ENCODE measurements at places on chromosomes 12 and 14.

- DNase-seq = no peak
Observed at GRCh38 chr14:71119832-71120231, 212.6 kb downstream of the PCNX1 start.

DNA sequence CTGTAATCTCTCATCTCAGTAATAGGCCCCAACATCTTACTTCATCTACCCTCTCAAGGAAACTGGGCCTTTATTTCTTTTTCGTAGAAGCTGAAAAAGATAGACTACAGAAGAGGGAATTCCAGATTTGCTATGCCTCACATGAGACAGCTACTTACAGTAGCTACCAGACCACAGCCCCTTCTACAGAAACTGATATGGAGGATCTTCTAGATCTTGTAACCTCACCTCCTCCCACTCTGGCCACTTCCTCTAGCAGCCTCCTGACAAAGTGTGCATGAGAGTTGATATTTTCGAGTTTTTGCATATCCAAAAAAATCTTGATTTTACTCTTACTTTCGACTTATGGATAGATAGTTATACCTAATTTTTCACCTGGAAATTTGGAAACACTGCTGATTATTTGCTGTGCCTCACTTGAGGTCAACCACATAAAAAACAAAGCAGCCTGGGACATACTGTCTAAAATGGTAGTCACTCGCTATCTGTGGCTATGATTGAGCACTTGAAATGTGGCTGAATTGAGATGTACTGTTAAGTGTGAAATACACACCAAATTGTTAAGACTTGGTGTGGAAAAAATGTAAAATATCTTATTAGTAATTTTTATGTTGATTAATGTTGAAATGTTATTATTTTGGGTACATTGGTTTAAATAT, 86.3 kb upstream of the NID2 start:
- DNase-seq = no peak

GRCh38 chr12:40336573-40337199, 111.9 kb downstream of the LRRK2 start:
- peak; percentile 12 for DNase-seq

DNA sequence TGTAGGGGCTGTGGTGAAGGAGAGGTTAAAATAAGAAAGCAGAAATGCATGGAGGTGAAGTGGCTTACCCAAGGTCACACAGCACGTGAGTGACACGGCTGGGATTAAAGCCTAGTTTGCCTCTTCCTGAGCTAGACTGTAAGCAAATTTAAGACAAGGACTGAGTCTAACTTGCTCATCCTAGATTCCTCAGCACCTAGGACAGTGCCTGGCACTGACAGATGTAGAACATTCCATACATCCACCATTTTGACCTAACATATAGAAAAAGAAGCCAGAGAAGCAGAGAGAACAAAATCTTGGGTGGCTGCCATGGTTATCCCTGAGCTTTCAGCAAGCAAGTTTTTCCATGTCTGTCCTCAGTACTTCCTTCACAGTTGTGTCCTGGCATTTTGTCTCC, 110.5 kb downstream of the PAH start:
- no peak for DNase-seq

DNA sequence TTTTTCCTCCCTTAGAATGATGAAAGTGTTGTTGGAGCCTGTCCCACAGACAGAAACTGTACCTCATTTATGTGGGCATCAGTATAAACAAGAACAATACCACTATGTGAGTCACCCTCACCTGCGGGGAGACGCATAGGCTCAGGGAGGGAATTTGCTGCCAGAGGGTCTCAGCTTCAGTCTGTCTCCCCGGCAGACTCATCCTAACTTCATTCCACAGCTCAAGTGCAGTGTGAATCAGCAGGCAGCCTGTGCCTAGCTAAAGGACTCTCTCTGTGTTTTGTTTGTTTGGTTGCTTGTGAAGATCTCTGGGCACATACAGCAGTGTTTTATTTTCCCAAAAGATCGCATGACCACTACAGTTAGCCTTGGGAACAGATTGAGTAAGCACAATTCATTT, 98.9 kb downstream of the PRKCH start:
- no peak for DNase-seq

- DNase-seq = peak; percentile 91
Observed at GRCh38 chr14:22829661-22830442, at the start of gene MRPL52. Gene MRPL52, plus strand, starts transcription at chr14:22829887. Its CDS starts 26 bp downstream, at chr14:22829913.

GRCh38 chr12:49805409-49805808, 22.8 kb downstream of the NCKAP5L start:
- DNase-seq = no peak

DNA sequence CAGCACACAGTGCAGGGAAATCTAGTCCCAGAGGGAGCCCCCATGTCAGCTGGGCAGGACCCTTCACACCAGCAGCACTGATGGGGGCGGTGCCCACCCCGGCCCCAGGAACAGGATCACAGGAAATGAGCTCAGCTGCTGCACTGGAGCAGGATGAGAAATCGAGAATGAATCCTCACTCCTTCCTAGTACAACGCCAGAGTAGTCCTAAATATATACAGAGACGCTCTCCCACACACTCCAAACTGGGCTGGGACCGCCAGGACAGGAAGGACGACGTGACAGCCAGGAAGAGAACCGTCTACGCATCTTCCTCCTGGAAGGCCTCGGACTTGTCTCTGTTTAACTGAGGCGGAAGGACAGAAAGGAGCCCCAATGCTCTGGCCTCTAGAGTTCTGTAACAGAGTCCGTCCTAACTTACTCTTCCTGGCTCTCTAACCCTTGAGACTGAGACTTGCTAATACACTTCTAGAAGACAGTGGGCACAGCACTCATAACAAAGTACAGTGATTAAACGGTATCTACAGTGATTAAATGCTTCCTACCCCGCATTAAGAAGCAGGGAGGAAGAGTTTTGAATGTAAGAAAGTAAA, 33.4 kb downstream of the CDC42BPB start:
- no peak for DNase-seq

DNA sequence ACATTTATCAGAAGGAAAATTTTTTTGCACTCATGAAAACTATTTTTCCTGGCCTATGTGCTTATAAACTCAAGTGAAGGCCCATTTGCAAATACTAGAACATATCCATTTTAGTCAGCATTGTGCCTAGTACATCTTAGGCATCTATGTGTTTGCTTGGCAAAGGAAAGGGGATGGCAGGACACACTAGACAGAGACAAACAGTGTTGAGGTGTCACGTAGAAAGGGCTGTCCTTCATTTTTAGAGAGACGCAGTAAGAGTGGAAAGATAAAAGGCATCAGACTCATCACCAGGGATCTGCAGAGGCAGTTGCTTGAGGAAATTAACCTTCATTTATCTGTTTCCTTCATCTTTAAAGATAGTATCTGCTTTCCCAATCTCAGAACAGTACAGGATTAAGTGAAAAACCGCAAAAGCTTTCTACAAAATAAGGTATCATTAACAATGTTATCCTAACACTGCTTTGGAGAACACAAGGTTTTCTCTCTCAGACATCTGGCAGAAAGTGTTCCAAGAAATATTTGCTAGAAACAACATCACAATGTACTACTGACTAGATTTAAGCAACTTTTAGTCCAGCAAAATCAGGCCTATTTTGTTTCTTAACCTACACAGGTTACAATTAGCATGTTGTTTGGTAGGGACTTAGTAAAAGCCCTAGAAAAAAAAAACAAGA, 2.0 kb downstream of the YBX3 start:
- no peak for DNase-seq

DNA sequence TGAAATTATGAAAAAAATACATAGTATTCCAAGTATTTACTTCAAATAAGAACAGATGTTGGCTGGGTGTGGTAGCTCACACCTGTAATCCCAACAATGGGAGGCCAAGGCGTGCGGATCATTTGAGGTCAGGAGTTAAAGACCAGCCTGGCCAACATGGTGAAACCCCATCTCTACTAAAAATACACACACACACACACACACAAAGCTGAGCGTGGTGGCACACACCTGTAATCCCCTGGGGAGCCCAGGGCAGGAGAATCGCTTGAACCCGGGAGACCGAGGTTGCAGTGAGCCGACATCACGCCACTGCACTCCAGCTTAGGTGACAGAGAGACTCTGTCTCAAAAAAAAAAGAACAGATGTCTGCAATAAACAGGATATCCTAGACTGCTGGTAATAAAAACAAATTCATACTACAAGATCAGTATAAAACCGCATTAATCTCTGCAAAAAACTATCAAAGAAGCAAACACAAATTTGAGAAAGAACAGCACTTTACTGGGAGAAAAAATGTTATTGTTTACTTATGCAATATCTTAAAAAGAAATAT, 23.8 kb downstream of the EEA1 start:
- no peak for DNase-seq

DNA sequence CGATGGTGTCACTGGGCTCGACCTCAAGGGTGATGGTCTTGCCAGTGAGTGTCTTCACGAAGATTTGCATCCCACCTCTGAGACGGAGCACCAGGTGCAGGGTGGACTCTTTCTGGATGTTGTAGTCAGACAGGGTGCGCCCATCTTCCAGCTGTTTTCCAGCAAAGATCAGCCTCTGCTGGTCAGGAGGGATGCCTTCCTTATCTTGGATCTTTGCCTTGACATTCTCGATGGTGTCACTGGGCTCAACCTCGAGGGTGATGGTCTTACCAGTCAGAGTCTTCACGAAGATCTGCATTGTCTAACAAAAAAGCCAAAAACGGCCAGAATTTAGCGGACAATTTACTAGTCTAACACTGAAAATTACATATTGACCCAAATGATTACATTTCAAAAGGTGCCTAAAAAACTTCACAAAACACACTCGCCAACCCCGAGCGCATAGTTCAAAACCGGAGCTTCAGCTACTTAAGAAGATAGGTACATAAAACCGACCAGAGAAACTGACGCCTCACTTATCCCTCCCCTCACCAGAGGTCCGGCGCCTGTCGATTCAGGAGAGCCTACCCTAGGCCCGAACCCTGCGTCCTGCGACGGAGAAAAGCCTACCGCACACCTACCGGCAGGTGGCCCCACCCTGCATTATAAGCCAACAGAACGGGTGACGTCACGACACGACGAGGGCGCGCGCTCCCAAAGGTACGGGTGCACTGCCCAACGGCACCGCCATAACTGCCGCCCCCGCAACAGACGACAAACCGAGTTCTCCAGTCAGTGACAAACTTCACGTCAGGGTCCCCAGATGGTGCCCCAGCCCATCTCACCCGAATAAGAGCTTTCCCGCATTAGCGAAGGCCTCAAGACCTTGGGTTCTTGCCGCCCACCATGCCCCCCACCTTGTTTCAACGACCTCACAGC, 717 bp downstream of the UBC start:
- DNase-seq = no peak

DNA sequence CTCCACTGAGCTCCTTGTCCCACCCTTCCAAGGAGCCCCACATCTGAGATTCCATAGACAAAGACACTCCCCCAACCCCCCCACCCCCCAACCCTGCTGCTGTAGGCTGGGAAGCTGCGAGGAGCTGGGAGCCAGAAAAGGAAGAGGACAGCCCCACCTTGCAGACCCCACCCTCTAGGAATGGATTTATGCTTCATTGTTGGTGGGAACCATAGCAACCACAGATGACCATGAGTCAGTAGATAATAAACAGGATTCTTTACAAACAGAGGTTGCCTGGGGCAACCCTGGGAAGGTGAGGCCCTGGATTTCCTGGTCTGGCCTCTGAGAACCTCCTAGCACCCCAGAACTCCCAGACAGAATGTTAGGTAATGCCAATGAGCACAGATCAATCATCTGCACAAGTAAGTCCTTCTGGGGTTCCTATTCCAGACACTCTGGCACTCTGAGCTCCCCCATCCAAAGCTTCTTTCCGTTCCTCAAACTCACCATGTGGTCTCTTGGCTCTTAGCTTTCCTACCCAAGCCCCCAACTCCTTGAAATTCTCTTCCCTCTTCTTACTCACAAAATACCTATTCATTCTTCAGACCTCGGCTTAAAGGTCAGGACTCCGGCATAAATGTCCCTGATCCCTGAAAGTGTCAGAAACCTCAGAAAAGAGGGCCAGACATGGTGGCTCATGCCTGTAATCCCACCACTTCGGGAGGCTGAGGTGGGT, 15.2 kb upstream of the PLEKHG6 start:
- DNase-seq = no peak

DNA sequence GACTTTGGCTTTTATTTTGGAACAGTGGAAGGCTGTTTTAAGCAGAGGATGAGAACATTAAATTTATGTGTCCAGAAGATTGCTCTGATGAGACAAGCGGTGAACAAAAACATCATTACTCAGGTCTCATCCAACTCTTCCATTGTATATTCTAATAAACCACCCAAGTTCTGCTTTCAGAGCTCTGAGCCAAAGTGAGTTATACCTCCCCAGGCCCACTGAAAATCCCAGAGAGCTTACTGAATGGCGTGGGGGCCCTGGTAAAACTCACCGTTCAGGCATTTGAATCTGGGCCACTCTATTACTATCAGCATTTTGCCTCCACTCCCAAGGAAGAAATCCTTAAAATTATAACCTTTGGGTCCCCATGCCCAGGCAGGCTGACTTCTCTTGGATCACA, 122.0 kb upstream of the HIF1A start:
- no peak for DNase-seq

DNA sequence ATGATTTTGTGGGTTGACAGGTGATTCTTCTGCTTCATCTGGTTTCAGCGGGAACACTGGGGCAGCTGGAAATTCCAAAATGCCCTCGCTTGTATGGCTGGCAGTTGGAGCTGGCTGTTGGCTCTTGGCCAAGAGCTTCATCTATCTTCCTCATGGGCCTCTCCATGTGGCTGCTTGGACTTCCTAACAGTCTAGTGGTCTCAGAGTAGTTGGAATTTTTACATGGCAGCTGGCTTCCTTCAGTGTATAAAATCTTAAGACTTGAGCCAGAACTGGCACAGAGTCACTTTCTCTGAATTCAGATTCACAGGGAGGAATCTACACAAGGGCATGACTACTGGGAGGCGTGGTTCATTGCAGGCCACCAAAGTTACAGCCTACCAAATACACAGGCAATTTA, 204.9 kb upstream of the RMST start:
- peak; percentile 34 for DNase-seq

GRCh38 chr12:30047516-30048254, 263.9 kb upstream of the TMTC1 start:
- DNase-seq = peak; percentile 88

- DNase-seq = no peak
Observed at GRCh38 chr14:61749264-61749663, 13.0 kb upstream of the SNAPC1 start.

DNA sequence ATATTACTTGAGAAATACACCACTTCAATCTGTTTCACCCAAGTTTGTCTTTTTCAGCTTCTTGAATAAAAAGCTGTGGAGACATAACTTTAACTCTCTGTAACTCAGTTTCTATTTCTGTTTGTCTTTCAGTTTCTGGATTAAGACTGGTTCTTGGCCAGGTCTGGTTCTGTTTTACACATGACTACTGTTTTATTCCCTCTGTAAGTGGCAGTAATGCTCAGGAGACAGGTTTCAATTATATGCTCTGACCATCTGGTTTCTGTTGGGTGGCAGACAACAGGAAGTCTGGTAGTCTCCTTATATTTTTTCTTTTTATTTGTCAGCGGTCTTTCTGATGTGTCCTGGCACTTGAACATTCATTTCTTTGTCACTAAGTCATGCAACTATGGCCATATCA, 102.9 kb downstream of the RPS29 start:
- DNase-seq = no peak

GRCh38 chr12:51265024-51265423, 5.2 kb downstream of the SMAGP start:
- DNase-seq = no peak
